ENCODE measurements at places on chromosomes 12 and 14.

- no peak for DNase-seq
Measured at GRCh38 chr12:98754095-98754494, 109.0 kb downstream of the APAF1 start.

DNA sequence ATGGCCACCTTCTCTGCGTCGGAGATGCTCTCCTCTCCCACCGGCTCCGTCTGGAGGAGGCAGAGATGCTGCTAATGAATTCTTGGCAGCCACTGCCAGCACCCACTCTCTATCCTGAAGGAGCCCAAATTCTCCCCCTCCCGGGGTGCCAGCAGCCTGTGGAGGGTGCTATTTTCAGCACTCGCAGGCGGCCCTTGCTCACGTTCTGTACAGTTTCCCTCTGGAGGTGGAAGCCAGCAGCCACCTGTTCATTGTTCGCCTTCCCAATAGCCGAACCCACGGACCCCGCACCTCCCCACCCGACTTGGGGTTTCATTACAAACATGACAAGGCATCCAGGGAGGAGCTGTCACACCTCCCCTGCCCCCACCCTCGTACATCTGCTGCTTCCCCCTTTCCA lies 27.8 kb downstream of the SNRNP35 start:
- no peak for DNase-seq

DNA sequence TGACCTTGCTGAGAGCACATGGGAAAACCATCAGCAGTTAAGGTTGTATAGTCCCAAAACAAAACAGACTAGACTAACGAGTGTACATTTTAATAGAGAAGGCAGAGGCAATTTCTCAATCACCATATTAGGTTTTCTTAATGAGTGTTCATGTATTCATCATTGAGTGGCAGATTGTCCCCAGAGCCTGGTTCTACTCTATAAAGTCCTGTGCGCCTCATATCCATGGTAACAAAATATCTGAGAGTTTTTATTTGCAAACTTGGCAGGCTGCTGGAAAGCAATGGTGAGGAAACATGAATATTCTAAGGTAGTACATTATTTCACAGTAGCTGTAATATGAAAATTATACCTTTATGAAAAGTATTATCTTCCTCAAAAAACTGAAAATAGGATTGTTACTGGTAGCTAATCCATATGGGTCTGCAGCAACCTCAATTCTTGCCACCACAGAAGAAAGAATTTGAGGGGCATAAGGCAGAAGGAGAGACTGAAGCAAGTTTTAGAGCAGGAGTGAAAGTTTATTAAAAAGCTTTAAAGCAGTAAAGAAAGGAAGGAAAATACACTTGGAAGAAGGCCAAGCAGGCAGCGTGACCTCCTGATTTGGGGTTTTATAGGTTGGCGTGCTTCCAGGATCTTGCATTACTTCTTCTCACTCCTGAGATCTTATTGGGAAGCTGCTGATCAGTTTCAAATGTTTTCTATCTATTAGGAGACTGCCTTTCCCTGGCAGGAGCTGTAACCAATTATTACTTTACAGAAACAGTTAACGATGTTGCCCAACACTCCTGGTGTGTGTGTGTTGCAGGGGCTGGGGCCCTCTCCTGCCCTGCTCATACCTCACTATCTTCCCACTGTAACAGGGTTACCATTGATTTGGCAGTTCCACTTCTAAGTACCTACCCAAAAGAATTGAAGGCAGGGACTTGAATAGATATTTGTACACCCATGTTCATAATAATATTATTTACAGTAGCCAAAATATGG lies 154.0 kb upstream of the NUDT4 start:
- no peak for DNase-seq

DNA sequence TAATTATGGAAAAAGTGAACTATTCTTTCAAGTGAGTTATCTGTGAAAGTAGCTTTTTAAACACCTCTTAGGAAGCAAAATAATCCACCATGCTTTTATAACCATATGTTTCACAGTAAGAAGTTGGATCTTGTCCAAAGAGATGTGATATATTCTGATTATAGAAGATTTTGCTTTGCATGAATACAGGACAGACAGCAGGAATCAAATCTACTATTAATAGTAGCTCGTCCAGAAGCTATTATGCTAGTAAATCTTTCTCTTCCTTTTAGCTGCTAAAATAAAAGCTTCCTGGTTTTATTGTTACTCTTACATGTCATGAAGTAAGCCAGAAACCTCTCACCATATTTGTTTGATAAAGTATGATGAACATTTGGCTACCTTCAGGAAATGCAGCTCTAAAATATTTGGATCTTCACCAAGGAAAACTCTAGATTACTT lies 257.0 kb downstream of the IPO8 start:
- DNase-seq: no peak

DNA sequence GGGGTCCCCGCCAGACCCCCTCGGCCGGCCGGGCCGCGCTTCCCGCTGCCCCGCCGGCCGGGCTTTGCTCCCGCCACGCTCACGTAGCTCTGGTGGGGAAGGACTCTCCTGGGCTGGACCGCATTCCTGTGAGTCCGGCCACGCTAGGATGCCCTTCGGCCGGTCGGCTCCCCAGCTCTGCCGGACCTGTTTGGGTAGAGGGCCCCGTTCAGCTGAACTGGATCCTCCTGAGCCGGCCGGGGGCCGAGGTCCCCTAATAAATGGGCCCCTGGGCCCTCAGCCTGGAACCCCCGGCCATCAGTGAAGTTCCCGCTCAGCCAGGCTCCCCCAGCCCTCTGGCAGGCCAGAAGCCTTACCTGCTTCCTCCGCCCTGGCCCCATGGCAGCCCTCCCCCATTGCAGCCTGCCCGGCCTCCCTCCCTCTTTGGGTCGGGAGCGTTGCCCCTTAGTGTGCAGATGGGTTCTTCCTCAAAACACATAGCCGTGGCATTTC lies 593 bp downstream of the UNC119B start:
- DNase-seq: peak; percentile 12

DNA sequence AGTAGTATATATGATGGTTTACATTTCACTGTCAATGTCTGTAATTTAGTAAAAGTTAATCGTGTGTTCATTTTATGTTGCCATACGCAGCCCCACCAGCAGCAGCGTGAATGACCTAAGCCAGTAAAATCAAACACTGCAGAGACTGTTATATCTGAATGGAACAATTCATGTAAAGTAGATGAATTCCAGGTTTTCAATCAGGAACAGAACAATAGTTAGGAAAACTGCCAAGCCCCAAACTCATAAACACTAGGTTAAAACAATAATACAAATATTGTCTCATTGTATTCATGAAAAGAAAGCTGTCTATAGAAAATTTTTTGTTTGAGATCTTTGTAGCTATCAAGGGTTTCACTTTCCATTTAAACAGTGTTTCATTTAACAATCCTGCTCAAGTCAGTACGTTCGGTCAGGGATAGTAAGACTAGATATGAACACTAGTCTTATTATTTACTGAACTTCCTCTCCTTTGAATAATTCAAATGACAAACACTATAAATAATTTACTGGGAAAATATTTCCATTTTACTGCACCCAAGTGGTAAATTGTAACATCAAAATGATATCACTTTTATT lies 256.8 kb upstream of the FLRT2 start:
- DNase-seq: no peak

DNA sequence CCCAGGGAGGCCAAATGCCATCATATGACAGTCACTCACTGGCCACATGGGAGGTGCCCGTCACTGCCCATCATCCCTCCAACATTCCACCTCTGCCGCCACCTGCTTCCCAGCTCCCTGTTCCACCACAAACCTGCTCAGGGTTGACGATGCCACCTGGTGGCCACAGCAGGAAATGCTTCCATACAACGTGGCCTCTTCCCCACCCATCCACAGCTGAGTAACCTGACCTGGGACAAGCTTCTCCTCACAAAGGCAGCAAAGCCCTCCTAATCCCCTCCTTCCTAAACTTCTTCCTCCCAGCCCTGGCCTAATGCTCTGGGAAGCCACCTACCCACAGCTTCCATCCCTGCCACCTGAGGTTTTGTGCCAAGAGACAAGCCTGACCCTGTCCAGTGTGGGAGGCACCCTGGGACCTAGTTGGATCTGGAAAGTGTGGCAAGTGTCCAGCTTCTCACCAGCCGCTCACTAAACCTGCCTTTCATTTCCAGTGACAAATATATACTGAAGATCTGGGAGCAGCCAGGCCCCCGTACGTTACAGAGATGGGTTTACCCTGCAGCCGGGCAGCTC lies 4.3 kb downstream of the DEGS2 start:
- no peak for DNase-seq

DNA sequence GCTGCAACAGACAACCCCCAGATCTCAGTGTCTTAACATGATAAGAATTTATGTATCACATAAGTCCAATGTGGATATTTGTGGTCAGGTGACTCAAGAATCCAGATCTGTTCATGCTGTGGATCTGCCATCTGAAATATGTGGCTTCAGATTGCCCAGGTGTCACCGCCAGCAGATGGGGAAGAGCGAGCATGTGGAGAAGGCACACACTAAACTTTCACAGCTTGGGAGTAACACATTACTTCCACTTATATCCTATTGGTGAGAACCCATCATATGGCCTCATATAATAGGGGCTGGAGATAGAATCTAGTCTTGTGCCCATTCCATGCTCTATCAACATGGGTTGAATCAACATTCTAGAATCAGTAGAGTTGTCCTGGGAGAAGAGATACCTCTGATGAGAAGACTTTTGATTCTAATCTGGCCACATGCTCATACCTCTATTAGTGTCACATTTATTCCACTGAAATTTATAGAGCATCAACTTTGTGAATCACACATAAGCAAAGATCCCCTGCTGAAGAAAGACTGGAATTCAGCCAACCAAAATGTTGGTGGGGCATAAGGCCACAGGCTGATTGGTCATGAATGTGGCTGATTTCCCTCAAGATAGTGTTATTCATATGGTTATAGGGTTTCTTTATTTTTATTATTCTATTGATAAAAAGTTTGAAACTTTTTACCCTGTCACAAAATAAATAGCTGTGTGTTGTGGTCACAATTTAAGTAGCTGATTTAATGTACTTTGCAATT lies 6.0 kb upstream of the CALCOCO1 start:
- DNase-seq: no peak

GRCh38 chr14:64208261-64208660 lies 85.9 kb downstream of the ESR2 start:
- no peak for DNase-seq

GRCh38 chr14:40983604-40984003 lies 623.1 kb upstream of the LRFN5 start:
- DNase-seq: no peak

- DNase-seq: no peak
Measured at GRCh38 chr12:14514154-14514842, 53.4 kb downstream of the PLBD1 start.

- DNase-seq: no peak
Measured at GRCh38 chr12:131913666-131914065, 15.4 kb upstream of the PUS1 start.

DNA sequence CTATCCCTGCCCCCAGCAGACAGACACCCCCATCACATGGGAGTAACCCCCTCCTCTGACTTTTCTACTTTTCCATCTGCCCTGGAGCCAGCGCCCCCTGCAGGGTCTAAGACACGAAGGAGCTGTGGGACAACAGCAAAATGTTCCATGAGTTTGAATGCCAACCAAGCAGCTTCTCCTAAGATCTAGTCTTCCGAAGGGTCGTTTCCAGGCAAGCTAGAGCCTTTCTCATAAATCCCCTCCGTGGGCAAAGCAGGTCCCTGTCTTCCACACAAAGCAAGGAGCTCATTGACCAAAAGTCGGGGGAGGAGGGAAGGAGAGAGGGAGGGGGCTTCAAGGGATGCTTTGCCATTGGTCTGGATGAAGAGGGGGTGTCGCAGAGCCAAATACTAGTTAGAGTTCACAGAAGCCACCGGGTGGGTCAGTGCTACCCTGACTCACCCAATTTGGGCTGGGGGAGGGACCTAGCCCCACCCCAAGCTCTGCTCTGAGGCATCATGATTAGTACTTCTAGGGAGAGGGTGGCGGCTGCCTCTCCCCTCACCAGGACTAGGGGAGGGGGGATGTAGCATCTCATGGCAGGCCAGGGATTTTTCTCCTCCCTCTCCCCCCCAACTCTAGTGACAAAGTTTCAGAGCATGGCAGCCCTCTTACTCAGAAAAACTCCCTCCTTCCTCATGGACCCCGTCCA lies 1.6 kb downstream of the MSI1 start:
- no peak for DNase-seq

DNA sequence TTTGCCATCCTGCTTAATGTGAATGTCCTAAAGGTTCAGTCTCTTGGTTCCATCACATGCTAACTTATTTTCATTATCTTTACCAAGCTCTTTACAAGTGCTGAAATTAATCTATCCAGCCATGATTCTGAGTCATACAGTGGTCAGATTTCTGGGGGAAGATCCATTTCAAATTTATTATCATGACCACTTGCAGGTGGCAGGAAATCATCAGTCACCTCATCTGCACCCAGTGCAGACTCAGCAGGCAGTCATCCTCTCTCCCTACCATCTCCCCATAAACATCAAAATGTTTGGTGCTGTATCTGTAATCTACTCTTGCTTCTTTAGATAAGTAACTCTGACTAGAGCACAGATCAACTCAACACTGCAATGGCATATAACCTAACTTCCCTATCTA lies 23.5 kb downstream of the ATG14 start:
- no peak for DNase-seq

- DNase-seq: no peak
Measured at GRCh38 chr14:103641161-103641560, 12.2 kb downstream of the KLC1 start.

DNA sequence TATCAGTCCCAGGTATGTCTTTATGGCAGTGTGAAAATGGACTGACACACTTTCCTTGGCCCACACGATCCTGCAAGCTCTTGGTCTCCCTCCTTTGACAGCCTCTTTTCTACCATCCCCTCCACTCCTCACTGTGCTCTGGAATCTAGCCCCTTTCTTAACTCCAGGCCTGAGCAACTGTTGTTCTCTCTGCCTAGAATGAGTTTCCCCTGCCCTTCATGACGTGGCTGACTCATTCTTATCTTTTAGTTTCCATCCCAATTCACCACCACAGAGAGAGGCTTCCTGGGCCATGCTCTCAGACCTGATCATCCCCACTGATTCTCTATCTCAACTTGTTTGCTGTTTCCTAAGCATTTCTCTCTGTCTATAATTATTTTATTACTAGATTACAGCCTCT lies 157.4 kb upstream of the HMGA2 start:
- DNase-seq: no peak

DNA sequence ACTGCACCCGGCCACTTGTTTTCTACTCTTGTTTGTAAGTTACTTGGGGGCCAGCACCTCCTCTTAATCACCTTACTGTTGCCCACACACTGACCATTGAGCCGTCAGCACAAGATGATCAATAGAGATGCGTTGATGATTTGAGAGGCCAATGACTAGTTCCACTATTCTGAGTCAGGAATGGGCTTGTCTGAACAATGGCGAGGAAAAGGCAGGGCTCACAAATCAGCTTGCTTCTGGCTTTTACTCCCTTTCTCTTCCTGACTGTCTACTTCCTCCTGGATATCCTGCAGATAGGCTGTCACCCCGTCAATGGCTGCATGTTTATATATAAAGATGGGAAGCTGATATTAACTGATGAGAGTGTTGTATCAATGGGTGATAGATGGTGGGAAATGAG lies 29.1 kb upstream of the HDAC7 start:
- DNase-seq: no peak

- DNase-seq: no peak
Measured at GRCh38 chr14:65846196-65846868, 433.8 kb downstream of the FUT8 start.

Measured in activated CD4-positive, alpha-beta T cell treated with anti-CD3 and anti-CD28 coated beads for 4 hours (primary cell).